Cortex of kidney (tissue), 1 donor: ENCODE measurements at places on chromosomes 3 and 15.

DNA sequence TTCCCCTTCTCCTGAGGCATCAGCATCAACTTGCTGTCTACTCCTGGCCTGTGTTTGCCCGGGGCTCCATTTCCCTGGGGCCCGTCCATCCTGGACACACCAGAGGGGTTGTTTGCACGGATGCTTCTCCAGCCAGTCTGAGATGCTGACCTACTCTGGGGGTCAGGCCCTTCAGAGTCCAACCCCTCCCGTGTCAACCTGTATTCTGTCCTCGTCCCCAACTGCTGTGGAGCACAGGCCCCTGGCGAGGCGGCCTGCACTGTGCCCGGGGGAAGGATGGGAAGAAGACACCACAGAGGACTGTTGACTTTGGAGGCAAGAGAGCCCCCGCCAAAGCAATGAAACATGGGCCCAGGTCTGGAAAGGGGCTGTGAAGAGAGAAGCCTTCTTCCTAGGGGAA is 25.8 kb downstream of the ALS2CL start:
- DNase-seq = no peak

- DNase-seq = no peak
These were observed 16.1 kb upstream of the AHSG start for GRCh38 chr3:186596568-186597287.

GRCh38 chr3:148147903-148148302 is 549.8 kb upstream of the AGTR1 start:
- DNase-seq = no peak

DNA sequence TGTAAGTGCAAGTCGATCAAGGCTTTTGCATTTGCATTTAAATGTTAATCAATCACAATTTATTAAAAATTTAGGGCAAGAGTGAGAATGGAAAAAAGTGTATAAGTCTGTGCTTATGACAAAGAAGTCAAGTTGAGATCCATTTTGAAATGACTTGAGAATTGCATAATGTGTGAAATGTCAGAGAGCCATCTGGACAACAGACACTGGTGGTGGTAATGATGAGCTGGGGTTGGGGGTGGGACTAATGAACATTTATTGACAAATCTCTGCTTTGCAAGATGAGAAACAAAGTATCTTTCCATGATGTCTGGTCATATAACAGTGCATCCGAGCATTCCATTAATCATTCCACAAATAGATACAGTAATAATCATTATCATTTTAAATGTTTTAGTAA is 89.4 kb upstream of the ZBTB20 start:
- DNase-seq = no peak

DNA sequence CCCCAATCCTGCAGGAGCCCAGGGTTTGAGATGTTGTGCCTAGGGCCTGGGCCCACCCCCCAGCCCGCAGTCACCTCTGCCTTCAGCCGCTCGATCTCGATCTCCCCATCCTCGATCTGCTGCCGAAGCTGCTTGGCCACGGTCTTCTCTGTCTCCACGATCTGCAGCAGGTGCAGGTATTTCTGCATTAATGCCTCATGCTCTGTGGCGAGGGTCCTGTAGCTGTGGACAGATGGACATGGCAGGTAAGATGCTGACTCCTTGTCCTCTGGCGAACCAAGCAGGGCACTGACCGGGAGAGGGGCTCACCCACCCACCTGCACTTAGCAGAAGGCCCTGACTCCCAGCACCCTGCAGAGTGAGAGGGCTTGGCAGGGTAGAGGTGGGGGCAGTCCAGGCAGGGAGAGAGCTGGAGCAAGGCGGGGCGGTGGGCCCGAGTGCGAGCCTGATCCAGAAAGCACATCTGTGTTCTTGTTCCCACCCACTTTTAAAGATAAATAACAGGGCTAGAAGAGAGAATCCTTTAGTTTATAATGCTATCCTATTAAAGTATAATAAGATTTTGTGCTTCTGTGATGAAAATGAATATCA is 32.2 kb downstream of the RASGRF1 start:
- DNase-seq = no peak

- DNase-seq = no peak
These were observed 16.5 kb downstream of the EMC3 start for GRCh38 chr3:9970020-9970652.

DNA sequence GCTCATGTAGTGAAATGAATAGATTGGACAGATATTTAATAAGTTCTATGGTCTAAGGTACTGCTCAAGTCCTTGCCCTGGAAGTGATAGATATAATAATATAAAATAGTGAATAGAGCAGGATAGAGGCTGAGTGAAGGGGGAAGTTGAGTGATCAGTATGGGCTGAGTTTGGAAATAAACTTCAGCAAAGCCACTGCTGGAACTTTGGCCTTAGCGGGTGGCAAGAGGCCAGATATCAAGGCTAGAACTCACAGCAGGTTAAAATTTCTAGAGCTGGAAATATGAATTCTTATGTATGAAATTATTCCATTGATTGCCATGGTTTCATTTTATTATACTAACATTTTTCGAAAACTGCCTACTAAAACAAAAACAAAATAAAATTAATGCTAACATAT is 267.6 kb upstream of the DPH6 start:
- DNase-seq = no peak

DNA sequence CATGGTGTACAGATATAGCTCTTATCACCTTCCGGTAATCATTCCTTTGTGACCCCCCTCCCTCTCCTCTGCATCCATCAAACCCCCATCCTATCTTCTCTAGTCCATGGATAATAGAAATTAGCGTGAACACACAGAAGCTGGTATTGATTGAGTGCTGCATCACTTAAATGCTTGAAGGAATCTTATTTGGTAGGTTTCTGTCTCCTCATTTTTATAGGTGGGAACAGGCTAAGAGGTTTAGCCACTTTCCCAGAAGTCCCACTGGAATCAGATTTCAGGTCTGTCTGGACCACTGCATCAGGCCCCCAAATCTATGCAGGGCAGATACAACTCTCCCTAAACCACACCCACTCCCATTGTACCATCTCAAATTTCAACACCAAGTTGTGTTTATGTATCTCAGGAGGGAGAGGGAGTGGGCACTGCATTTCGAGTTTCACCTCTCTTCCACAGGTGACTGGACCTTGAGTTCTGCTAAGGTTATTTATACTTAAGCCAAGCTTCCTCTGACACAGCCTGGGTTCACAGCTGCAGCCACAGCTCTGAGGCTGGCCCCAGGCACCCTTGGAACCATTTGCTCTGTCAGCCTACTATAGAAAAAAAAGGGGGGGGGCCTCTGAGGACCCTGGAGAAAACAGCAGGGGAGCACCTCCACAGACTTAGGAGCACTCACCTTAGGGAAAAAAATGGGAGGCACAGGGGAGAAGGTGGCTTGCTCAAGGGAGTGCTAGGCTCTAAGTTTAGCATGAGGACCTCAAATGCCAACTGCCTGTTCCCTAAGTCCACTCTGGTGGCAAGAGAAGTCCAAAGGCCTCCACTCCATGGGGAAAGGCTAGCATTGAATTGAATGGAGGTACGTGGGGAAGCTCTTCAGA is 2.1 kb upstream of the NMB start:
- DNase-seq = no peak

DNA sequence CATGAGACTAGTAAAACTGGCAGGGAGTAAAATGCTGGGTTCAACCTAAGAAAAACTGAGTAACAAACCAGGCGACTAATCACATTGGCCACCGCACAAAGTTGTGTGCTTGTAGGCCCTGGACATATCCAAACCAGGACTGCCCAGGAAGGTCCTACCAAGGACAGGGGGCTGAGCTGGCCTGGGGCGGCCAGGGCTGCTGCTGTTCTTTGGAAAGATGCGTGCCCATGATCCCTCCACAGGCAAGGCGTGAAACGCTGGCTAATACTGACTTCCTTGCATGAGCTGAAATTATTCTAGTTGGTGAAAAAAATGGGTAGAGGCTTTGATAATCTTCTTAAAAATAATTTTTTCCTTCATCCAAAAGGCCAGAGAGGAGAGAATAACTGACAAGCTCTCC is 56.9 kb upstream of the ADCY5 start:
- DNase-seq = no peak

- DNase-seq = no peak
These were observed 34.8 kb upstream of the MRPL3 start for GRCh38 chr3:131537531-131537930.

DNA sequence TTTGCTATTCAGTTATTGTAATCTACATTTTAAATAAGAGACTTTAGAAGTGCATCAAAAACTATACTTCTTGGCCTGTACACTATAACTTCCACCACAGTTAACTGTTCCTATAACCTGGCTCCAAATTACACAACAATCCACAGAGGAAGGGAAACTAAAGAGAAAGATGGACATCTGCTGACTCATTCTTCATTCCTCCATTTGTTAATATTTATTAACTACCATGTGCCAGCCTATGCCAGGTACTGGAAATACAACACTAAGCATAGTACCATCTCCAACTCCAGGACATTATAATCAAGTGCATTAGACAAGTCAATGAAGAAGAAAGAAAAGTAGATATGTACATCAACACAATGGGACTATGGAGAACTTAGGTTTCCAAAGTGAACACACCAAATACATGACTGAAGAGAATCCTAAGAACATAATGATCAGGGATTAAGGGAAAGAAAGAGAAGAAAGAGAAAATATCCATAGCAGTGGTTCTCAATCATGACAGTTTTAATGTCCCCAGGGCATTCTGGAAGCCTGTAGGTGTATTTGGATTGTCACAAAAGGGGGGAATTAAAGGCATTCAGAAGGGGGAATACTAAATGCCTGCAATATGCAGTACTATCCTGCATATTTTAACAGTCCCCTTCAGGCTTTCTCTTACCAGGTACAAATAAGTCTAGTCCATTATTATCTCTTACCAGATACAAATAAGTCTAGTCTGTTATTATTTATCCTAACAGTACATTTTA is 8.9 kb downstream of the ICE2 start:
- DNase-seq = no peak

- DNase-seq = no peak
These were observed 6.2 kb downstream of the PLA2G4D start for GRCh38 chr15:42087926-42088800.
